Esophagus squamous epithelium (tissue), 5 donors: ENCODE measurements at places on chromosomes 5 and 9.

- DNase-seq: no peak
Measured at GRCh38 chr9:126524353-126525077, 89.2 kb upstream of the LMX1B start.

DNA sequence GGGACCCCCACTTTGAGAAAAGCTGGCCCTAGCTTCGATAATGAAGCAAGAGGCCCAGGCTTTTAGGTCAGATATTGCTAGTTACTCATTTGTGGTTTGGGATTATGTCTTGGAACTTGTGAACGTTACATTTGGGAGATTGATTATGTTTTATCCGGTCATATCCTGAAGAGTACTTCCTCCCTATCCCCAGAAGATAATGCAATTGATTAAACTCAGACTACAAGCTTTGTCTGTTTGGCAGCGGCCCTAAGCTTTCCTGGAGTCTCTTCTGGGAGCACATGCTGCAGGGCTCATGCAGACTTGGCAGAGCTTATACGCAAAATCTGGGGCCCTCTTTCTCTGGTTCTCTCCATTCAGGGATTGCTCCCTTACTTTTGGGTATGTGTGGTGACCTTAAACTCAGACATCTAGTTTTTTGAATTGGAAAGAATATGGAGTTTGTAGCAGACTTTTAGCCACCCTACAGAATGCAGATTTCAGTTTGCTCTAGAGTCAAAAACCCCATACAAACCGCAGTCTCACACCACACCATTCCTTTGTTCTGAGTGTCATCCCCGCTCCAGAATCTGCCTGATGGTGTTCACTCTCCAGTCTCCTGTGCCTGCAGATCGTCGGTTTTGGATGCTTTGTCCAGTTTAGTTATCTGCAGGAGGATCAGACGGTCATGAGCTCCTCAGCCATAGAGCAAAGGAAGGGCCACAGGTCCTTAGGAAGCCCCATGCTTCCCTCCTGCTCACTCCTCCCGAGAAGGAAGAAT is 449.5 kb upstream of the TRPC7 start:
- DNase-seq: no peak

- DNase-seq: no peak
Measured at GRCh38 chr9:92590377-92590776, 54.6 kb upstream of the ECM2 start.

GRCh38 chr9:131122158-131122557 is 3.2 kb upstream of the NUP214 start:
- DNase-seq: no peak

DNA sequence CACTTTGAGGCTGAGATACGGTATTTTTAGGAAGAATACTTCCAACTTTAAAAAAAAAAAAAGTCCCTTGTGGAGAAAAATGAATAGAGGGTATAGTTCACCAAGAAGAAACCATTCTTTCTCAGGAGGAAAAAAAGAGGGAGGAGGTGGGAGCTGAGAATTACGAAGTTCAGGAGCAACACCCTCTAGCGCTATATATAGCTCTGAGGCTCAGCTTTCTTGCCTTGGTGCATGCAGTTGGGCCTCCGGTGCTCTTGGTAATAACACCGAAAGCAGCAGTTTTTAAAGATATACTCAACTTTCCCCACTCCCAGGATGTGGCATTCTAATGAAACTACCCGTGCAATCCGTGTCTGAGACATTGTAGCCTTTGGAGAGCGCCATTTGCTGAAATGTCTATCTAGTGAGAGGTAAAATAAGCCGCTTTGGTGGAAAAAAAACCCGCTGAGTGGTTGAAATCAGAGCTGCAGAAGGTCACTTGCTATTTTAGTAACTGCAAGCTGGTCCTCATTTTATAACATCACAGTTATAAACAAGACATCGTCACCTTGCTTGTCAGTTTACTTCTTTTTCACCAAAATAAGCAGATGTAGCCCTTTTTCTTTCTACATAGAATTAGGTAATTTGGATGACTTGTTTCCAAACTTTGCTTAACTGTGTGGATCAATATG is 156.4 kb downstream of the RORB start:
- no peak for DNase-seq

DNA sequence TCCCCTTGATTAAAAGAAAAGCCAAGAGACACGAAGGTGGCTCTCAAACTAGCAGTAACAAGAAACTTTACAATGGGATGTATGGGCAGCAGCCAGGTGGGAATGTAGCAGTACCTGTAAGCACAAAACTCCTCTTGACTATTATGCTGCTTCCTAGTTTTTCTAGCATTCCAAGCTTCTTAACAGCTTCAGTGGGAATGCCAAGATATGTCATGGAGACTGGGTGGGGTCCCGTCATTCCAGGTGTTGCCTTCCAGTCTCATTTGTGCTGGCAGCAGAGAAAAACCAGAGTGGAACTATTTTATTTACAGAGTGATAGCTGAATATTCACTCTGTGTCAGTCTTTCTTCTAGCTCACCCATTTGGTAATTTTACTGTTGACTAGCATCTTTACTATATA is 236.6 kb downstream of the ARL15 start:
- DNase-seq: no peak

- DNase-seq: no peak
Measured at GRCh38 chr9:95528908-95529502, 12.2 kb upstream of the PTCH1 start.

DNA sequence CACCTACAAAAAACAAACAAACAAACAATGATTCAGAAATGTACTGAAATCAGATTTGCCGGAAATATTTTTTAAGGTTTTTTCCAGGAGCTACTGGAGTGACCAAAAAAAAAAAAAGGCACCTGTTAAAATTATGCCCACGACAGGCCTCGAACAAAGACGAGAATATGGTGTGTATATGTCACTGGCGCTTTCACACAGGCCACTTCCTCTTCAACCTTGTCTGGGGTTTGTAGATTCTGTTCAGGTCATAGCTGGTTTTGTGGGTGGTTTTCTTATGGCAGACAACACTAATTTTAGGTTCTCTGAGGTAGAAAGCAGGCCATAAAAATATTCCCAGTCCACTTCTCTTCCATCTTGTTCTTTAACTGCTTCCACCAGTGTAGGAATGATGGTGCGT is 7.0 kb downstream of the NDUFB6 start:
- DNase-seq: no peak

GRCh38 chr5:72741805-72742204 is 74.7 kb upstream of the TNPO1 start:
- no peak for DNase-seq

- no peak for DNase-seq
Measured at GRCh38 chr5:173781432-173781815, 106.7 kb upstream of the CPEB4 start.

DNA sequence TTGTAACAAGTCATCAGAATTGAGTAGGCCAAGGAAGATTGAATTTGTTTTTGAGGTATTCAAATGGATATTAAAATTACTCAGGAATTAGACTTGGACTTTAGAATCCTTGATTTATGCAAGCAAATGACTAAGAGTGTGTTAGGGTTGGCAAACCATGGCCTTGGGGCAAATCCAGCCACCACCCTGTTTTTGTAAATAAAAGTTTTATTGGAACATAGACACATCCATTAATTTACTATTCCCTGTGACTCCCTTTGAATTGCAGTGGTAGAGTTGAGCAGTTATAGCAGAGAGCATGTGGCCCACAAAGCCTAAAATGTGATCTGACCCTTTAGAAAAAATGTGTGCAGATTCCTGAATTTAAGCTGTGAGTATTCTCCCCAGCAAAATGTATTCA is 115.6 kb downstream of the WDR70 start:
- no peak for DNase-seq

GRCh38 chr5:16412556-16412955 is 53.0 kb downstream of the ZNF622 start:
- no peak for DNase-seq

DNA sequence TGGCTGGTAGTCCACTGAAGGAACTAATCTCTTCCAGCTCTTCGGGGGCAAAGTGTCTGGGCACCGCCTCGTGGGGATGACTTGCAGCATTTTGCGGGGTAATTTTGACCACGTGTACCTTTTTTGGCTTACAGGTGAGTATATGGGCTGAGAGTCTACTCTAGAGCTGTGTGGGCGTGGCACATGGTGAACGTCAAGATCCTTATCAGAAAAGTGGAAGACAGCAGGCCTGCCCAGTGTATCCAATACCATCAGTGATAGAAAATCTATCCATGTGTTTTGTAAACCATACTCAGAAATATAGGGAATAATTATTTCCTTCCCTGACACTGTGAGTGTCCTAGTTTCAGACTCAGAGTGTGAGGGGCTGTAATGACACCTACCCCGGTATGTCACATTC is 148.5 kb downstream of the SLIT3 start:
- no peak for DNase-seq

DNA sequence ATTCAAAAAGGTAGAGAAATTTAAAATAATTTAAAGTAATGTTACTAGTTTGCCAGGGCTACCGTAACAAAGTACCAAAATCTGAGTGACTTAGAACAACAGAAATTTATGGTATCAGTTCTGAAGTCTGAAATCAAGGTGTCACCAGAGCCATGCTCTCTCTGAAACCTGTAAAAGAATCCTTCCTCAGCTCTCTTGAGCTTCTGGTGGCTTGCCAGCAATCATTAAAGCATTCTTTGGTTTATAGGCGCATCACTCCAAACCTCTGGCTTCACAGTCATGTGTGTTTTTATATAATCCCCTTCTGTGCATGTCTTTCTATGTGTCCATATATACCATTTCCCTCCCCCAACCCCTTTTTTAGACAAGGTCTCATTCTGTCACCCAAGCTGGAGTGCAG is 220.3 kb downstream of the COX7C start:
- no peak for DNase-seq

GRCh38 chr5:111645303-111645838 is 111.6 kb downstream of the NREP start:
- no peak for DNase-seq

GRCh38 chr9:14320271-14321181 is 6.6 kb upstream of the NFIB start:
- DNase-seq: no peak

- no peak for DNase-seq
Measured at GRCh38 chr9:121851641-121852091, 200.2 kb downstream of the DAB2IP start.

DNA sequence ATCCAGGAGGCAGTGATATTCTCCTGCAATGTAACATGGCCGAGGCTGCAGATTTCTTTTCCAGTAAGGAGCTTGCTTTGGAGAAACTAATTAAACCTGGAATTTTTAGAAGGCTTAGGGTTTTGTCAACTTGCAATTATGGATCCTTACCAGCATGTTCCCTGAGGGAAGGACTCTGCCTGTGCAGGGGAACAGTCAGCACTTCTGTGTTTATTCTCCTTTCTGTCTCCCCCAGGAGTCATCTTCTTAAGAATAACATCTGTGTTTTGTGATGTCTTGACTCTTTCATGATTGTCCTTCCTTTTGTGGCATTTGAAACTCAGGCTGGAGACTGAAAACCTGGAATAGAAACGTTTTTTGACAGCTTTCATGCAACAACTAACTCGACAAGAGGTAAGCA is 80.5 kb upstream of the TNFSF8 start:
- DNase-seq: no peak

DNA sequence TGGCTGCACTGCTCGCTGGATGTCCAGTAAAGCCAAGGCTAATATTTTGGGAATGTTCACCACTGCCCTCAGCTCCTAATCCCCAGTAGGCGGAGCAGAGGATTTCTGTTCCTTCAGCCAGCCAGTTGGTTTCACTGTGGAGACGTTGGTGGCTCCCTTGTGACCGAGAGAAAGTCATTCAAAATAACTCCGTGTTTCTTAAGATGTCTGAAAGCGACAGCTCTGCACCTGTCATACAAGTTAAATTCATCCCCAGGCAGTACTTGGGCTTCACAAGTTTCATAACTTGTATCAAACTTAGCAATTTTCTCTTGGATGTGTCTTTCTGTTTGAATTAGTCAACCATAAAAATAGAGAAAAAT is 382 bp upstream of the CDKN2B start:
- DNase-seq: no peak

- no peak for DNase-seq
Measured at GRCh38 chr9:136611606-136612005, 51.1 kb upstream of the EGFL7 start.

DNA sequence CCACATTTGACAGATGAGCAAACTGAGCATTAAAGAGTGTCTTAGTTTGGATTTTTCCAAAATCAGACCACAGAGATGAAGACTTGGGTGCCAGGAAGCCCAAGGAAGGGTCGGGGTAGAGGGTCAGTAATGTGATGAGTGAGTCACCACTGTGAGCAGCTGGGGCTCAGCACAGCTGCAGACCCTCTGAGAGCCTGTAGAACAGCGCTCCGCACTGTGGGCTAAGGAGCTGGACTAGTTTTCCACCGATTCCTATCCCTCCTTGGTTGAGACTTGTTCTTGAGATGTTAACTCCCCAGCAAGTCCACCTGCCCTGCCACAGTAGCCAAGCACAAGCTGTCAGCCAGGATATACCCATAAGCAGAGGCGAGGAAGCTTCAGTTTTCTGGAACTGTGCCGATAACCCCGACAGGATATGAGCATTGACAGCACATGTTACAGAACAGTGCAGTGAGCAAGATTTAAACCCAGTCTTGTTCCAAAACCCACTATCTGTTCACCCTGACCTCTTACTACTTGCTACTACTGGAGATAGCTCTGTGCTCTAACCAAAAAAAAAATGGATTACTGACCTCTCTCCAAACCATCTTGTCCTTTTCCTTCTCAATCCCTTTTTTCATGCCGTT is 31.8 kb downstream of the EGFLAM start:
- DNase-seq: no peak

DNA sequence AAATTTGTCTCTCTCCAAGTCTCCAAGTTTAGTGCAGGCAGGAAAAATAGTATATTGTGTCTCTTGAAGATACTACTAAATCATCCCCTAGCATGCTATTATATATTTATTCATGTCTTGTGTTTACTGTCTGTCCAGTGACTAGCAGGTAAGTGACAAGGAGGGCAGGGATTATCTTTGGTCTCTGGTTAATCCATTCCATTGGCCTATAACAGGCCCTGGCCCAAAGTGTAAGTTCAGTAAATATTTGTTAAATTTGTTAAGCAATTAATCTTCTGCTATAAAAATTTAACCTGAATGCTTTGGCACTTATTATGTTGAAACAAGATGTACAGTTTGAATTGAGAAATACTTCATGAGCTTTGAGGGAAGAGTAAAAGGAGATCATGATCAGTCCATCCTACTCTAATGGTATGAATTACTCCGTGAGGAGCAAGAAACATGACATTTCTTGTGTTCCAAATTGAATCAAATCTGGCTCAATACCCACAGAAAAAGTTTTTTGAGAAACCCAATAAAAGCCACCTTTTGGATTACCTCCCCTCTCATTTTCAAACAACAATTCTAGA is 219.7 kb downstream of the DTWD2 start:
- DNase-seq: no peak

GRCh38 chr5:143308731-143309130 is 94.8 kb downstream of the NR3C1 start:
- DNase-seq: no peak

DNA sequence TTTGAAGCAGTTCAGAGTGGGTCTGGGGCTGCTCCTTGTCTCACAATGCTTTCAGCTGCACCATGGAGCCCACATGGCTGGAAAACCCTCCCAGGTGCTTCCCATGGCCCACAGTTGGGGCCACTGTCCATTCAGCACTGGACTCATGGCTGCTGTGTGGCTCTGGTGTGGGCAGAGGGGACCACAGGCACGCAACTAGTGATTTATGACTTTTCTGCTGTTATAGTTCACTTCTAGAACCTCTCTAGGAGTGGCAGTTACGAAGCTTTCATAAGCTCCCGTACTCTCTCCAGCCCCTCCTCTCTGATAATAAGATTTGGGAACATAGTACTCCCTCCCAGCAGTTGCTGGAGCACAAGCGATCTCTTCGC is 29.0 kb downstream of the GLRA1 start:
- no peak for DNase-seq

GRCh38 chr9:128294142-128294541 is 18.1 kb downstream of the SWI5 start:
- no peak for DNase-seq
